Activated CD4-positive, alpha-beta T cell treated with anti-CD3 and anti-CD28 coated beads for 36 hours (primary cell): ENCODE measurements at places on chromosomes 16 and 17.

- no peak for DNase-seq
Observed at GRCh38 chr16:11234884-11235702, 20.9 kb downstream of the SOCS1 start.

DNA sequence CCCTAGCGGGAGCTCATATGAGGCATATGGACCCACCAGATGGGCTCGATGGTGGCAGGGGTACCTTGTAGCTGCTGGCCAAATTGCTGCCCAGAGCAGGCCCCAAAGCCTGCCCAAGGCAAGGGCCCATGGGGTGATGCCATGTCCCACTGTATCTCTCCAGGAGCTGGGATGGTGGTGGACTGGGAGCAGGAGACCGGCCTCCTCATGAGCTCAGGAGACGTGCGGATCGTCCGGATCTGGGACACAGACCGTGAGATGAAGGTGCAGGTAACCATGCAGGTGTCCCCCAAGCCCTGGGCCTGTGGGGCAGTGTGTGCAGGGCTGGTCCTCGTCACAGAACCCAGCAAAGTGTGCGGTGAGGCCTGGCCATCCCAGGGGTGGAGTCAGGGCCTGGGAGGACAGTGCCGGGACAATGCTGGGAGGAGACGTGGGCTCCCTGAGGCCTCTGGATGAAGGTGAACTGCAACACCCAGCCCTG lies 34.1 kb upstream of the CHMP6 start:
- peak; percentile 2 for DNase-seq

GRCh38 chr17:36470499-36470898 lies 16.0 kb upstream of the ZNHIT3 start:
- DNase-seq = no peak

DNA sequence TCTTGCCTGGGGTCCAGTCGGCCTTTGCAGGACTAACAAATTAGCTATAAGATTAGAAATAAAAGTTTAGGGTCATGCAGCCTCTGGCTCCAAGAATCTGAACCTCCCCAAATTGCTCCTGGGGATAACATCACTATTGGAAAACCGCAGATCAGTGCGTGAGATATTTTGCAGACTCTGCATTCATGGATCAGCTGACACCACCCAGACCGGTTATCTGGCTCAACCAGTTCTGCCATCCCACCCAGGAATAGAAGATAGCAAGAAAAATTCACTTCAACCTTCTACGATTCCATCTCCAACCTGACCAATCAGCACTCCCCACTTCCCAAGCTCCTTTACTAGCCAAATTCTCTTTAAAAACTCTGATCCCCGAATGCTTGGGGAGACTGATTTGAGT lies 4.3 kb upstream of the PGS1 start:
- no peak for DNase-seq

DNA sequence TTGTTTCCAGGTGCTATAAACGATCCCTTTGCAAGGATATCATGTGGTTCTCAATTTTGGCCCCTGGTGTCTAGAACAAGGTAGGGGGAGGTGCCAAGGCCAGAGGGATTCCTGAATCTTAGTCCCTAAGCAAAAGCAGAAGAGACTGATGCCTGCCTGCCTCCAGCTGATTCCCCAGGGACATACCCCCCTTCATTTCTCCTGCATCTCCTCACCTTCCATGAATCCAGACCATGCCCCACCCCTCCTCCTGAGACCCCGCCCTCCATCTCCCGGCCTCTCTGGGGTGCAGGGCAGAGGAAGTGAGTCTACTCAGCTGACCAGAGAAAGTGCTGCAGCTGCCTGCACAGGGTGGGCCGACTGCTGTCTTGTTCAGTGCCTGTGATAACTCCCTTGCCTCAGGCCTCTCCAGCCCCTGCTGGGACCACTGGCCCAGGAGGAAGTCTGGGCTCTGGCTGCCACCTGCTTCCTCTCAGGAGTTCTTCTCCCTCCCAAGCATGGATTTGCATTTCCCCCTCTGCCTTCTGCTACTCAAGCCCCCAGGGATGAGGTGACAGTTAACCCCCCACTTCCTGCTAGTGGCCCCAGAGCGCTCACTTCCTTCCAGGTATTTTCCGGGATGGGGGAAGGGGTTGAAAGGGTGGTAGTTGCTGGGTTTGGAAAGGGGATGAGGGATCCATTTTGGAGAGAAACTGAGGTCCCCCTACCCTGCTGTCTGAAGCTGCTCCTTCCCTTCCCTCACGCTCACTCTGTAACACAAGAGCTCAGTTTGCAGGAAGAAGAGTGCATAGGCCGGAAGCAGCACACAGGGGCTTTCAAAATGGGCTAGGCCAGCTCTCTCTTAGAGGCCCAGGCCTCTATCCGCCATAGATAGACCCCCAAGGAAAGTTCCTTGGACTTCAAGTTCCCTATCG lies 10.5 kb upstream of the TSPOAP1 start:
- peak; percentile 90 for DNase-seq
